ENCODE measurements at places on chromosomes 2 and 18.

- no peak for DNase-seq
These were observed 214.4 kb downstream of the FHOD3 start for GRCh38 chr18:36511791-36512352.

DNA sequence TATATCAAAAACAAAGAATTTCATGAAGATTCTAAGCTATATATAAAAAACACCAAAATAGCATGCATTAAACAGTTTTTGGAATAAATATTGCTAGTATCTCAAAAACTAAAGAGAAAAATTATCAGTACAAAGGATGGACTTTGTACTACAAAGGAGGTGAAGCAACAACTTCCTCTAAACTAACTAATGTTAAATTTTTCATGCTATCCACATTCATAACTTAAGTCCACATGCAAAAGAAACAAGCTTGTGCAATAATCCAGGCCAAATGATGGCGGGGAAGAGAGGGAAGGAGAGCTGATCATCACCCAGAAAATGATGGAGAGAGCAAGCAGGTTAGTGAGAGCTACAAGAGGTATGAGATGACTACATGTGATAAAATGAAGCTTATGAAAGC is 70.1 kb downstream of the KIDINS220 start:
- DNase-seq, result no peak

DNA sequence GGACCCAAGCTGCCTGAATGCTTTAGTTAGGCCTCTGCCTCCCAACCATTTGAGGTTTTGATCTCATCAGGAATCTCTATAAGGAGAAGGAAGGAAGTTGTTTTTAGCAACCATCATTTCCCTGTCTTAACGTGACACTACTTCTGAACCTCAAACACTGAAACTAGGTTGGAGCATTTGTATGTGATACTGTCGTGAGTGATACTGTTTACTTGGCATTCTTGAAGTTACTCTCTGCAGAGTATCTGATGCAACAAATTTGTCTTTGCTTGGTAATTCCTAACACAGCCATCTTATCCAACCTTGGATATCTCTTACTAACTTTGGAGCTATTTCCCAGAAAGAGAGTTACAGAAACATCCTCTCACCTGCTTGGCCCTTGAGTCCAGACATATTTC is 22.1 kb downstream of the TTLL4 start:
- DNase-seq, result peak; percentile 56

- DNase-seq, result no peak
These were observed 193.1 kb downstream of the SMAD2 start for GRCh38 chr18:47737198-47737830.
